Midbrain (tissue), 1 donor: ENCODE measurements at places on chromosomes 5 and 9.

- DNase-seq, result no peak
Measured at GRCh38 chr9:73855206-73855605, 641.9 kb upstream of the RORB start.

DNA sequence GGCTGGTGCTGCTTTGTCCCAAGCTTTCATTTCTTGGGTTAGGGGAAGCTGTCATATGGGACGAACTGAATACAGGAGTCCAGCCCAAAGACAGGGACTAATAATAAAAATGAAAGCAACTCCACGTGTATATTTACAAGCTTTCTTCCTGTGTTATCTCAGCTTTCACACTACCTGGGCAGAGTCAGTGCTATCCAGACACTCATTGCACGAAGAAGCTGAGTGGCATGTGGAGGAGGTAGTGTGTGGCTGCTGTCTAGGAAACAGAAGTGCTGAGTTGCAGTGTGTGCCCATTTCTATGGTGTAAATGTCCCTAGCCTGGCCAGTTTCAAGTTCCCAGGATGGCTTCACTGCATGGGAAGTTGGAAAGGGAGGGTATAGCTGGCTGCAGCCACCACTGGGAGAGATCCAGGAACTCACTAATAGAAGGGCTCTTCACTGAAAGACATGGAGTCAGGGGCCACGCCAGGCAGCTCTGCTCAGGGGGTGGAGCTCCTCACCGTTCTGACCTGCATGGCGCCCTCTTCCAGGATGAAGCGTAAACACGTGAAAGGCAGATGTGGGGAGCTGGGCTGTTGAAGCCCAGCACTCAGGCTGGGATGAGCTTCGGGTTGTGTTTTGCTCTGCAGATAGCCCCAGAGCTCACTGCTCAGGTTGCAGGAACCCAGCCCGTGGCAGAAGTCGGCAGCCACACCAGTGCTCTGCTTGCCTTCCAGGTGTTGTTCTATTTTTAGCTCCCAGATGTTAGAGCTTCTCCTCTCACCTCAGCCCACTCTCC lies 116.9 kb downstream of the IRX2 start:
- no peak for DNase-seq

GRCh38 chr5:149603210-149603609 lies 21.9 kb downstream of the ARHGEF37 start:
- no peak for DNase-seq

- no peak for DNase-seq
Measured at GRCh38 chr9:98794802-98795201, 1.6 kb downstream of the ANKS6 start.

- peak; percentile 77 for DNase-seq
Measured at GRCh38 chr9:131755541-131756198, 15.8 kb upstream of the RAPGEF1 start.
